Left ventricle myocardium inferior (tissue), 1 donor: ENCODE measurements at places on chromosomes 2 and 18. TPM values are rescaled to one million over a fixed set of nuclear protein-coding genes. Genes with fewer than 3 reads are reported as not detected.

The GAREM2 gene
- total RNA-seq = 0.93 TPM

The TFCP2L1 gene
- 0.14 TPM for total RNA-seq

The NIF3L1 gene
- total RNA-seq = 23.6 TPM

The NEDD4L gene
- total RNA-seq = 45.8 TPM

The OSBPL6 gene
- 6.4 TPM for total RNA-seq

- no peak for DNase-seq
These were observed 158.9 kb downstream of the VAPA start for GRCh38 chr18:10072671-10073175.

GRCh38 chr2:8006181-8006580, 675.7 kb upstream of the ID2 start:
- no peak for DNase-seq

GRCh38 chr2:221120643-221121042, 451.5 kb downstream of the EPHA4 start:
- no peak for DNase-seq

GRCh38 chr2:121776885-121777698, 21.6 kb downstream of the TSN start:
- DNase-seq = no peak

DNA sequence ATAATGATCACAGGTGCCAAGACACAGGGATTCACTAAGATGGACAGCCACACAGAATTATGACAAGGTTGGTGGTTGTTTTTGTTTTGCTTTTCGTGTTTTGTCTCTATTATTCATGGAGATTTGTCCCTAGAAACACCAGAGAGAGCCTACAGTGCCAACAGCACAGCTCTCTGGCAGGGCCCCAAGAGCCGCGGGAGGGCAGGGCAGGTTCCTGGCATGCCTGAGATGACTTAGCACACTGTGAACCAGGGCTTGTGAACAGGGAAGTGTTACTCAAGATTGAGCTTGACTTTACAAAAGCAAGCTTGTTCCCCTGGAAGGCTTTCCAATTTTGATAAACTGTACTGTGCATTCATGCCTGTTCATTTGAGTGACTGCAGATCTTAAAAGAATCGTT, 437.4 kb upstream of the SALL3 start:
- peak; percentile 81 for DNase-seq

- no peak for DNase-seq
These were observed 85.5 kb downstream of the AGPS start for GRCh38 chr2:177478029-177478428.

DNA sequence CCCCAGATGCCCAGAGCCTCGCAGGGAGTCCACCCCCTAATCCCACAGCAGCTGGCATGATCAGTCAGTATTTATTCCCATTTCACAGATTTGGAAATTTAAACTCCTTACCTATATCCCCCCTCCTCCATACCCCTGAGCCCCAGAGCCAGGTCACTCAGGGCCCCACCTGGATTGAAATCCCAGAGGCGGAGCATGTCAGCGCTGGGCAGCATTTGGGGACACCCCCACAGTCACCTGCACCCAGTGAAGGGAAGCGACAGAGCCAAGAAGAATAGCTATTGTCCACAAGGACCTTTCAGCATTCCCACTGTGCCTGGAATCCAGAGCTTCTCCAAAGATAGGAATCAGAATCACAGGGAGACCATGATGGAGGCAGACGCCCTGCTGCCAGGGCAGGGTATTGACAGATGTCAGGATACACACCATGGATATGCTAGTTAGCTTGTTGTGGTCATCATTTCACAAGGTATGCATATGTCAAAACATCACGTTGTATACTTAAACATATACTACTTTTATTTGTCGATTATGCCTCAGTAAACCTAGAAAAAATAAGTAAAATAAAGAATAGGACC, 968 bp upstream of the ASTL start:
- DNase-seq = no peak

DNA sequence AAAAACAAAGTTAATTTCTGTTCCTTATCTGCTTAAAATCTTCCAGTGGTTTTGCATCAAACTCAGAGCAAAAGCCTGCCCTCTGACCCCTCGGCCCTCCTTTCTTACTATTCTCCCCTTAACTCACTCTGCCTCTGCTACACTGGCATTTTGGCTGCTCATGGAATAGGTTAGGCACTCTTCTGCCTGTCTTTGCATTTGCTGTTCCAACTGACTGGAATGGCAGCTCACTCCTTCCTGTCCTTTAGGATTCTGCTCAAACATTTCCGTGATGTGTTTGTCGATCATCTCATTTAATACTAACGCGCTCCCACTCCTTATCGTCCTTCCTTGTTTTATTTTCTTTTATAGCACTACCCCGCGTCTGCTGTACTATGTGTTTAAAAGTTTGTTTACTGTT, 815 bp downstream of the CEBPZ start:
- no peak for DNase-seq

- DNase-seq = no peak
These were observed 6.0 kb downstream of the WDR54 start for GRCh38 chr2:74427551-74427950.

DNA sequence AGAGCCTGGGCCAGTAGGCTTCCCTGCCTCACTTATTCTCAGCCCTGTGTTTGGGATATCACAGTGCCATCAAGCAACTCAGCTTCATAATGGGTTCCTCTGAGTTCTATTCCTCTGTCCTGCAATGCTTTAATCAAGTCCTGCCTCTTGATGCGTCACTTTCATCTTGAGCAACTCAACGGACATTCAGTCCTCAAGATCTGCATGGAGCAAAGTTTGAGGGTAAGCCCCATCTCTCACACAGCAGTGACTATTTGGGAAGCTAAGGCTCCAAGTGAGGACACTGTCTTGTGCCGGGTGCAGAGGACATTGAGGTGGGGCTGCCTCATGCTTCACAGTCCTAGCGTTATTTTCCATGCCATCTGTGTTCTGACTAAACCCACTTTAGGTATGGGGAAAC, 50.9 kb upstream of the PLB1 start:
- DNase-seq = no peak
